Hepatocyte (in vitro differentiated cells): ENCODE measurements at places on chromosomes 3 and 15. TPM values are rescaled to one million over a fixed set of nuclear protein-coding genes. Genes with fewer than 3 reads are reported as not detected.
A peak's percentile ranks its signal among the peaks of the same experiment; 100 is the strongest.

The RBPMS2 gene
- total RNA-seq: 0.27 and 1.2 TPM in 2 replicates

The LPP gene
- 67.7 and 73.8 TPM in 2 replicates for total RNA-seq

The CD86 gene
- total RNA-seq: 0.56 TPM in 1 of 2 replicates, not detected in the other

The FSTL1 gene
- total RNA-seq: 344 and 390 TPM in 2 replicates

The GPR87 gene
- total RNA-seq: 7.0 and 8.8 TPM in 2 replicates

DNA sequence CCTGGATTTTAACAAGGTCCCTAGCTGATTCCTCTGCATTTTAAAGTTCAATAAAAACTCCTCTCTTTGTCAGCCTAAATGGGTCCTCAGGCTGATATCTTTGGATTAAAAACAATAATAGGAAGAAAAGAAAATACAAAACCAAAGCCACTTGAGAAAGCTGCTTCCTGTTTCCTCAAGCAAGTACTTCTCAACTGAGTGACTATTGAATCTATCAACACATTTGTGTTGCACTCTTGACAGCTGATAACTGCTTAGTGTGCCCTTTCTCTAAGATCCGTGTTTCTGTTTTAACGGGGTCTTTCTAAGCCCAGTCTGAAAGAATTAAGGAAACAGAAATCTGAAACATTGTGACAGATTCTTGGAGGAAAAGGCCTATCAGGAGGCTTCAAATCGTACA, 410.7 kb downstream of the GRM7 start:
- DNase-seq: no peak

DNA sequence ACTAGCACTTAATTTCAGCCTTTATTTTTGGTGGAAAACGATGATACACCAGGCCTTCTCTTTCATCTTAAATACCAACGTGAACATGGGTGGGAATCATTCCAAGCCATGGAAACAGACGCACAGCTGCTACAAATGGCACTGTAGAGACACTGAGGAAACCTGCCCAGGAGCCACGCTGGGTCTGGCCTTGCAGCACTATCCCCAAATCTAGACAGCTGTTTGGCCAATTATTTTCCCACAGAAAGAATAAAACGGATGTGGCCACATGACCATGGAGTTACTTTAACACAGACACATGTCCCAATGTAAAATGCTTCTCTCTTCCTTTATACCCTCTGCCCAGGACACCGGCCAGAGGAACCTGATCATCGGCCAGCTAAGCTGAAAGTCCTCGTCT, 83.6 kb upstream of the OCA2 start:
- no peak for DNase-seq

DNA sequence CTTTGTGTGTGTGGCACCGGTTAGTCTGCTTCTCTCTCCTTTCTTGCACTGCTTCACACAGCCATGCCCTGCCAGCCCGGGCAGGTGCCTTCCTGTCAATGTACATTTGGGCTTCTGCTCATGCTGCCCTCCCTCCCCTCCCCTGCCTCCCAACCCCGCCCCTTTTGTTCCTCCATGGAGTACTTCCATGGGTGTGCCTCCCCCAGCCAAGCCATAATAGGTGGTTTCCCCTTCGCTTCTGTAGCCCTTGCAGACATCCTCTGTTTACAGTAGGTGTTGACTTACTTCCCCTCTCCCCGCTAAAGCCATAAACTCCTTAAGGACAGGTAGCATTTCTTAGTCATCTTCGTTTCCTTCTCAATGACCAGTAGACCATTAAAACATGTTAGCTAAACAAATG, 31.8 kb upstream of the CRTC3 start:
- DNase-seq: peak; percentile 64

- no peak for DNase-seq
These were observed 12.5 kb downstream of the ARPP21 start for GRCh38 chr3:35651851-35652250.

DNA sequence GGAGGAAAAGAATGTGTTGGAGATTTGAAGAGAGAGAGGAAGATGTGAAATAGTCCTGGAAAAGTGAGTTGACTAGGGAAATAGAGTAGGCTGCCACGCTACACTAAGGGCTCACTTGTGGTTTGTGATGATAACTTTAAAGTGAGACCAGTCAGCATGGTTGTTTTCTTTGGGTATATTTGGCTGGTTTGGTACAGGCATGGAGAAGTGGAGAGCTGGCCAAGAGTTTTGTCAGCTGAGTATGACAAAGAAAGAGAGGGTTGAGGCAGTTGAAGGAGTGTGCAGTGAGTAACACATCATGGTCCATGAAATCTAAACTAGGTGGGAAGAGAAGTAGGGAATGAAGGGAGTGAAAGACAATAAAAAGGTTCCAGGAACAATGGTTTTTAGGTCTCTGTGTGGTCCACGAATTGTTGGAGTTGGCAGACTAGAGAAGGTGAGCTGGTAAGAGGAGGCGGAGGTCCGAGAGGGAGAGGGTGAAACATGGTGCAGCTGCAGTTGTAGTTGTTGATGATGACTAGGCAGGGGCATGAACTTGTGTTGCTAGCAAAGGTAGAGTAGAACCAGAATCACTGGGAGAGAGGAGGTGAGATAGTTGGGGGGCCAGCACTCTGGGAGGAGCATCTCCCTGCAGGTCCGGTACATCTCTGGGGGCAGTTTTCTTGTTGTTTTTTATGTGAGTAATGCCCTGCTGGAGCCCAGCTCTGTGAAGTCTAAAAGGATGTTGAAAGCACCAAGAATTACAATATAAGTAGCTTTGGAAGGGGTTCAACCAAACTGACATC, 21.0 kb downstream of the ZNF80 start:
- no peak for DNase-seq

- peak; percentile 47 for DNase-seq
These were observed 609 bp downstream of the RNF13 start for GRCh38 chr3:149813367-149814281.

DNA sequence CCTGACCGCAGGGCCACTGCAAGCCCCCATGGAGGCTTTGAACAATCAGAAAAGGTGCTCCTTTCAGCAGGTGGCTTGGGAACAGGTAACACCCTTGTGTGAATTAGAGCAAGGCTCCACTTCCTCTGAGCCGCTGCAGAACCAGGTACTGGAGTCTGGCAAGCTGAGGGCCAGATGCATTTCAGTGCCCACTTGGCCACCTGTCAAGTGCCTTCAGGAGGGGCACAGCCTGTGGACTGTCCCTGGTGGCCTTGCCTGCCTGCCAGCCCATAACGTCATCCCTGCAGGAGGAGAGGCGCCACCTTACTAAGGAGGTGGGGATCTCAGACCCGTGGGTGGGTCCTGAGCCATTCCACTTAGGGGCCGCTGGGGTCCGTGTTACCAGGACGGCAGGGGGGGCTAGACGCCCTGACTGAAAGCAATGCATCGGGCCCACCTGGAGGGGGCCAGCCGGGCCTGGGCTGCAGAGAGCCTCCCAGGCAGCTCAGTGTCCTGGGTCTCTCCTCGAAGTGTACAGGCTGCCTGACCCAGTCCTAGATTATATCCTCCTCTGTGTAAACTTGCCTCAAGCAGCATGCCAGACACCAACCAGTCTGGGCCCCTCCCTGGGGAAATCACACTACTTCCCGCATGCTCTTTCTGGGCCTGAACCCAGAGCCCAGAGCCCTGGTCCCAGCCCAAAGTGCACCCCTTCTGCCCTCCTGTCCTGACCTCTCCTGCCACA, 16.1 kb downstream of the SPTBN5 start:
- DNase-seq: no peak

- no peak for DNase-seq
These were observed 12.5 kb downstream of the SATB1 start for GRCh38 chr3:18412684-18413083.

DNA sequence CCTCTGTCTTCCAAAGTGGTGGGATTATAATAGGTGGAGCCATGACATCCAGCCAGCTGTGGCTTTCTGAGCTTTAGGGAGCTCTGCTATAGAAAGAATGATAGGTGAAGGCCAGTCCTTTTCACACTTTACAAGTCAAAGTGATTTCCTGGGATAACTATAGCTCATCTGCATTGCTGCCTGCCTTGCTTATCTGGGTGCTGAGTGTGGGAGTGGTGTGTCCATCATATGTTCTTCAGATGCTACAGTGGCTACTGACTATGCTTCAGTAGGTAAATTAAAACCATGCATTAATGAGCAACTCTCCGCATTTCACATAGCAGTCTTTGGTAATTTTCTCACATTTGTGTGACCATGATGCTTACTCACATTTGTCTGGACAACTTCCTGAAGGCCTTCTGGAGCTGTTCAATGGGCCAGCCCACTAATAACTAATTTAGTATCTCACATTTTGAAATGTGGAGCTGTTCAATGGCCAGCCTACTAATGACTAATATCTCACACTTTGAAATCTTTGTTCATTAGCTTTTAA, 23.4 kb downstream of the RHOA start:
- DNase-seq: no peak

- no peak for DNase-seq
These were observed 14.9 kb downstream of the RTP1 start for GRCh38 chr3:187212196-187212545.

DNA sequence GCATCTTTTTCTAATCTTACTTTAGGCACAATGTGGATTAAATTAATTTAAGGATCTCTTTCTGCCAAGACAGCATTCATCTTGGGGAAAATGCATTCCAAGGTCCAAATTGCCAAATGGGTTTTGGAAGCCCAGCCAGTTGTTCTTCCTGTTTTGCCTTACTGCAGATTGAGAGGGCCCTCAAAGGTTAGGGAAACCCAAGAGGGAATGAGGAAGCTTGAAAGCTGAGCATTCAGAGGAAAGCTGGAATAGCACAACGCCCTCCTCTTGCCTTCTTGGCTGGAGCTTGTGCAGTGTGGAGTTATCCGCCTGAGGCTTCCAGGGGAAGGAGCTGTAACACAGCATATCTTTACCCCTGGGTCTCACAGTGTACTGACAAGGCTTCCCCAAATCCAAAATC, 18.2 kb upstream of the SACM1L start:
- no peak for DNase-seq

- DNase-seq: peak; percentile 85
These were observed 200.0 kb downstream of the CACNA2D3 start for GRCh38 chr3:54322354-54322753.

- DNase-seq: peak; percentile 38
These were observed 384.4 kb upstream of the C2CD4B start for GRCh38 chr15:62549345-62549970.

- peak; percentile 31 for DNase-seq
These were observed at the start of gene BCL2A1 for GRCh38 chr15:79970624-79971434. TSS of gene BCL2A1 (minus strand) at chr15:79971196. CDS start at chr15:79971119, 77 bp downstream.
